ENCODE measurements at places on chromosomes 6 and 20. TPM values are rescaled to one million over a fixed set of nuclear protein-coding genes. Genes with fewer than 3 reads are reported as not detected.

The SCRT2 gene
- not detected for total RNA-seq

The ADGRB3 gene
- not detected for total RNA-seq

GRCh38 chr6:2542101-2542857 lies 208.4 kb downstream of the MYLK4 start:
- no peak overlapping the region for H3K27ac ChIP-seq
- peaks cover 45% of the 10 kb centered on the region for H3K27me3 ChIP-seq
- no peak for DNase-seq
- H3K4me3 ChIP-seq = no peak overlapping the region

GRCh38 chr6:63529498-63529897 lies 42.8 kb upstream of the LOC128125822 start:
- no peak for DNase-seq
- H3K27ac ChIP-seq = no peak overlapping the region
- no peaks in the 10 kb centered on the region for H3K36me3 ChIP-seq

DNA sequence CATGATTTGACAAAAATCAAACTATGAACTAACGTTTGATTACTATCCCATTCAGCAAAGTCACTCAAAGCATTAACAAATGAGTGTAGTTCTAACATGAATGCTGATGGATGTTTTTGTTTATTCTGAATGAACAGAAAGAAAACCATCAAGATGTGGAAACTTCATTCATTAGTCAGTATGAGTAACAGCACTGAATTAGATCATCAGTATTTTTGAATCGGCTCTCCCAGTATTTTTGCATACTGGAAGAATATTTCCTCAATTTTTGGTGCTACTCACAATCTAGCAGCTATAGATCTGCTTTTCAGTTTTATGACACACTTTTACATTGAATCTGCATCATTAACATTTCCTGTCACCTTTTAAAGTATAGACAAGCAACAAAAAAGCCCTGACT lies 63.8 kb upstream of the CD83 start:
- H3K27ac ChIP-seq = no peak overlapping the region
- peaks cover 13% of the 10 kb centered on the region for H3K27me3 ChIP-seq
- H3K4me1 ChIP-seq = no peaks in the 10 kb centered on the region
- no peaks in the 10 kb centered on the region for H3K36me3 ChIP-seq
- H3K4me3 ChIP-seq = no peak overlapping the region
- peak; percentile 48 for DNase-seq

DNA sequence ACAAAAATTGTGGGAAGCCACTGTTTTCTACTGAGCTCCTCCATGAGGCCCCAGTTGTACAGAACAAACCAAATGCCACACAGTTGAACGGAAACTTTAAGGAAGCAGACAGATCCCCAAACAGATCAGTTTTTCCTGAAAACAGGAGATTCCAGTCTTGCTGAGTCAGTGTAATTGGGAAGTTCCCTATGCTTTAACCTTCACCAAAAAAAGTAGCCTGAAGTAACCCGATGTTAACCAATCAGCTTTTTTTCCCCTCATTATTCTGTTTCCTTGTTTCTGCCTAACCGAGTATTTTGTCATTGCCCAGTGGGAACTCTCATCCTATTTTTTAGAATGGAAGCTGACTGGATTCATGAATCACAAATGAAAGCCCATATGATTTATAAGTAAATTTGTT lies 36.7 kb downstream of the MARCKS start:
- H3K27ac ChIP-seq = no peak overlapping the region
- peak; percentile 68 for DNase-seq
- H3K4me1 ChIP-seq = peaks cover 2% of the 10 kb centered on the region
- no peaks in the 10 kb centered on the region for H3K36me3 ChIP-seq
- no peak overlapping the region for H3K4me3 ChIP-seq

DNA sequence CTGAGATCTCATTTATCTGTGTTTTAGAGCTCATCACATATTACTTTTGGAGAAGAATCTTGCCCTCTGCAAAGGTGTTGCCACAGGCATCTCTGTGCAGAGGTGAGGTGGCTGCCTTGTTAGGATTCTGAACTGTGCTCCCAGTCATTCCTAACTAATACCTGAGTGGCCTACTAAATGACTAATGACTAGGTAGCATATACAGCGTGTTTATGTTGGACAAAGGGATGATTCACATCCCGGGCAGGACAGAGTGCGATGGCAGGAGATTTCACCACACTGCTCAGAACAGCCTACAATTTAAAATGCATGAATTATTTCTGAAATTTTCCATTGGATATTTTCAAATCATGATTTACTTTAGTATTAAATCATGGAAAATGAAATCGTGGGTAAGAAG lies 23.1 kb upstream of the CGA start:
- no peaks in the 10 kb centered on the region for H3K4me1 ChIP-seq
- H3K4me3 ChIP-seq = no peak overlapping the region
- peaks cover 2% of the 10 kb centered on the region for H3K27me3 ChIP-seq
- DNase-seq = peak; percentile 33
- H3K27ac ChIP-seq = no peak overlapping the region
- no peaks in the 10 kb centered on the region for H3K36me3 ChIP-seq

DNA sequence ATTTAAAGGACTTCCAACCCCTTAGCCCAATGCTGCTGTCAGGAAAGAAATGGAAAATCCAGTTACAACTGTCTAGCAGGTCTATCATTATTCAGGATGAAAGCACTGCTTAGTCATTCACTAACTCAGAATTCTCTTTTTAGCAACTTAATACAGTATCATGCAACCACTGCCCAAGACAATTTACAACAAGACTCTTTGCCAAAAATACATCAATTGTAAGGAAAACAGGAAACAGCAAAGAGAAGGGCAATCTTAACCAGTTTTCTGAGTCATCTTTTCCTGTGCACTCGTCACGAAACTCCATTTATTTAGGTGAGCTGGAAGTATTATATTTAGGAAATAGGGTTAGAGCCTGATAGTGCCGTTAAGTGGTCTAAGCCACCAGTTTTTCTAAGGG lies 1197.7 kb upstream of the CITED2 start:
- peaks cover 4% of the 10 kb centered on the region for H3K4me1 ChIP-seq
- H3K4me3 ChIP-seq = no peak overlapping the region
- H3K36me3 ChIP-seq = no peaks in the 10 kb centered on the region
- no peaks in the 10 kb centered on the region for H3K27me3 ChIP-seq
- DNase-seq = peak; percentile 96

DNA sequence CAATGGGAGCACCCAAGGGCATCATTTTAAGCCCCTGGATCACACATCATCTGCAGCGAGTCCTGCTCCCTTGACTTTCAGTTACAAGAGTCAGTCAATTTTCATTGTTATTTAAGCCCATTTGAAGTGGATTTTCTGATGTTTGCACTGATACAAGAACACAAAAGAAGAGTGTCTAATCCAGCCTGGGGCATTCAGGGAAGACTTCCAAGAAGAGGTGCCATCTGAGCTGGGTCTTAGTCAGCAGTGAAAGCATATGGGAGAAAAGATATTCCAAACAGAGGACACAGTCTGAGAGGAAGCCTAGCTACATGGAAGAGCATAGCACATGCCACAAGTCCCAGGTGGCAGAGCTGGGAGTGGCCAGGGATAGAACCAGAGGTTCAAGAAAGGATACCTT lies 10.4 kb upstream of the FOXP4 start:
- no peak for DNase-seq
- no peaks in the 10 kb centered on the region for H3K36me3 ChIP-seq
- no peak overlapping the region for H3K4me3 ChIP-seq
- H3K27me3 ChIP-seq = peaks cover 55% of the 10 kb centered on the region
- H3K4me1 ChIP-seq = peaks cover 10% of the 10 kb centered on the region
- no peak overlapping the region for H3K27ac ChIP-seq

GRCh38 chr6:157150076-157150475 lies 173.2 kb downstream of the TMEM242 start:
- peak; percentile 96 for DNase-seq
- H3K27me3 ChIP-seq = no peaks in the 10 kb centered on the region
- H3K4me3 ChIP-seq = no peak overlapping the region
- peak overlapping the region; percentile 78 for H3K27ac ChIP-seq

Measured in IMR-90 (cell line).